ENCODE measurements at places on chromosomes 12 and 14. TPM values are rescaled to one million over a fixed set of nuclear protein-coding genes. Genes with fewer than 3 reads are reported as not detected.

The TMEM253 gene
- 0.31 TPM for total RNA-seq

DNA sequence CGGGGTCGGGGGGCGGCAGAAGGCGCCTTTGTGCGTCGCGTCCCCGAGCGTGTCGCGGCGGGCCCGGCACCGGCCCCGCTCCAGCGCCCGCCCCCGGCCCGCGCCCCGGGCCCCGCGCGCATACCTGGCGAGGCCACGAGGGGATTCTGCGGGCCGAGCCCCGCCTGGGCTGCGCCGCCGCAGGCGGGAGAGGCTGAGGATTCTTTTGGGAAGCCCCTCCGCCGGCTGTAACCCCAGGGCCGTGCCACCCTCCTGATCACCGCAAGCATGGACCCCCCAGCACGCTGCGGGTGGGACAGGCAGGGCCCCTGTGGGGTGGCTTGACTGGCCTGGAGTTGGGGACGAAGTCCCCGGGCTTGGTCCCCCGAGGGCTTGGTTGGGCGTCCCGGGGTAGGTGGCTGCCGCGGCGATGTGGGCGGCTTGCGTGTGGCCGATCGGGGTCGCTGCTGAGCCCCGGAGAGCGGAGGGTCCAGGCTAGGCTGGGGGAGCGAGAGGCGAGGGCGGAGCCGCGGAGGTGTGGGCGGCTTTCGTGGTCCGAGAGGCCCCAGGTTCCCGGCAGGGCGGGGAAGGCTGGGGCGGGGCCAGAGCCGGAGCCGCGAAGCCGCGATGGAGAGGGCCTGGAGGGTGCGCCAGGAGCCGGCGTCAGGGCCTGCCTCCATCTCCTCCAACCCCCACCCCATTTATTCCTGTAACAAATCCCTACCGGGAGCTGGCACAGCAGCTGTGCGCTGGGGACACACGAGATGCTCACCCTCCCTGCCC is 28.4 kb upstream of the GPR132 start:
- peak overlapping the region; percentile 85 for H3K27ac ChIP-seq
- H3K4me3 ChIP-seq = peak overlapping the region; percentile 71
- H3K27me3 ChIP-seq = peaks cover 13% of the 10 kb centered on the region
- no peaks in the 10 kb centered on the region for H3K36me3 ChIP-seq

- no peak overlapping the region for H3K4me3 ChIP-seq
- no peak overlapping the region for H3K27ac ChIP-seq
- peaks cover 31% of the 10 kb centered on the region for H3K27me3 ChIP-seq
- DNase-seq = no peak
- peaks cover 29% of the 10 kb centered on the region for H3K4me1 ChIP-seq
These were observed 5.9 kb downstream of the KRT86 start for GRCh38 chr12:52280319-52280795.

- no peaks in the 10 kb centered on the region for H3K36me3 ChIP-seq
- H3K27me3 ChIP-seq = no peaks in the 10 kb centered on the region
- H3K27ac ChIP-seq = no peak overlapping the region
- H3K4me3 ChIP-seq = no peak overlapping the region
These were observed 1074.1 kb downstream of the AACS start for GRCh38 chr12:126139355-126139754.

DNA sequence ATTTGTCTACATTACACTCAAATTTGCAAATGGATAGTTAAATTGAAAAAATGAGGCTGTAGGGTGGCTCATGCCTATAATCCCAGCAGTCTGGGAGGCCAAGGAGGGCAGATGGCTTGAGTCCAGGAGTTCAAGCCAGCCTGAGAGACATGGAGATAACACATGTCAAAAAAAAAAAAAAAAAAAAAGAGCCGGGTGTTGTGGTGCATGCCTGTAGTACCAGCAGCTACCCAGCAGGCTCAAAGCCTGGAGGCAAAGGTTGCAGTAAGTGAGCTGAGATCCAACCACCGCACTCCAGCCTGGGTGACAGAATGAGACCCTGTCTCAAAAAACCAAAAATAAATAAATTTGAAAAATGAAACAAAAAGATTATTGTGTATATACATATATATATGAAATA is 119.9 kb upstream of the MGAT4C start:
- no peak for DNase-seq
- no peak overlapping the region for H3K27ac ChIP-seq
- no peaks in the 10 kb centered on the region for H3K27me3 ChIP-seq
- H3K4me1 ChIP-seq = no peaks in the 10 kb centered on the region

DNA sequence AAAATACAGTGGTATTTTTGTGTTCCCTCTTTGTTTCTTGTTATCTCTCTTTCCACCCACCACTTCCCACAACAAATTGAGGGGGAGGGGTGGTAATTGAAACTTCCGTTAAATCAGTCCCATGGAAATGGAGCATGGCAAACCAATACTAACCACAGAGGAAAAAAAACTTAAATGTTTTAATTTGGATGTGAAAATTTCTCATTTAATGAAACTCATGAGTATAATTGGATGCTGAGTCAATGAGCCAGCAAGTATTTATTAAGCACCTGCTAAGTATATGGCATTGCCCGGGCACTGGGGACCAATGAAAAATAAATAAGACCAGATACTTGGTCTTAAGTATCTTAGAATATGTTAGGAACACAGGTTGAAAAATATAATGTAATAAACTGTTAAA is 147.5 kb downstream of the KCNH5 start:
- no peaks in the 10 kb centered on the region for H3K27me3 ChIP-seq
- no peak overlapping the region for H3K4me3 ChIP-seq
- no peaks in the 10 kb centered on the region for H3K36me3 ChIP-seq
- H3K4me1 ChIP-seq = no peaks in the 10 kb centered on the region

DNA sequence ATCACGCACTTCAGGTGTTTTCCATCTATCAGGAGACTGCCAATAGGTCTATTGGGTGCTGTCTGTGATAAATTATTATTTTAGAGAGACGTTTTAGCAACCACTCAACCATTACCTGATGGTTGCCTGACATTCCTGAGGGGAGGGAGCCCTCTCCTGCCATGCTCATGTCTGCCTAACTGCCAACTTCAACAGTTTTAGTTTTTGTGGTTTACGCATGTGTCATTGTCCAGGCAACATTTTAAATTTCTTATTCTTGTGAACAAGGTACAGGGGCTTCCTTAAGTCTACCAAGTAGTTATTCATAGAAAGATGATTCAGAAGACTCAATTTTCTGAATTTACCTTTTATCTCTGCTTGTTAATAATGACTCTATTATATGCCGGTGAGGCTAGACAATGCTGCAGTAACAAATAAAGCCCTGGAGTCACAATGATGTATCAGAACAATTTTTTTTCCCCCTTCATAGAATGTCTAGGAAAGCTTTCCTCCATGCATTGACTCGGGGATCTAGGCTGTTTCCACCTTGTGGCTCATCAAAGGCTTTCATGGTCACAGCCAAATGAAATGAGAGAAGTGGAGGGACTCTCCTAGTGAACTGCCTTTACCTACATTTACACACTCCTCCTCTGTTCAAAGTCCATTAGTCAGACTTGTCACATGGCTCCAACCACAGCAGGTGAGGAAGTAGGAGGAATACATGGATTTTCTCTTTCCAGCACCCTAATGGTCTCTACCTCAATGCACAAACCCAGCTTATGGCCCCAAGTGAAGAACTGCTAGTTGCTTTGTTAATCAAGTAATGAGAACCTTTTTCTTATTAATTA is 225.8 kb downstream of the CRADD start:
- H3K27ac ChIP-seq = no peak overlapping the region
- no peaks in the 10 kb centered on the region for H3K36me3 ChIP-seq
- H3K27me3 ChIP-seq = no peaks in the 10 kb centered on the region
- no peak for DNase-seq
- no peak overlapping the region for H3K4me3 ChIP-seq
- H3K4me1 ChIP-seq = no peaks in the 10 kb centered on the region

The ZNF268 gene
- 17.4 TPM for total RNA-seq

DNA sequence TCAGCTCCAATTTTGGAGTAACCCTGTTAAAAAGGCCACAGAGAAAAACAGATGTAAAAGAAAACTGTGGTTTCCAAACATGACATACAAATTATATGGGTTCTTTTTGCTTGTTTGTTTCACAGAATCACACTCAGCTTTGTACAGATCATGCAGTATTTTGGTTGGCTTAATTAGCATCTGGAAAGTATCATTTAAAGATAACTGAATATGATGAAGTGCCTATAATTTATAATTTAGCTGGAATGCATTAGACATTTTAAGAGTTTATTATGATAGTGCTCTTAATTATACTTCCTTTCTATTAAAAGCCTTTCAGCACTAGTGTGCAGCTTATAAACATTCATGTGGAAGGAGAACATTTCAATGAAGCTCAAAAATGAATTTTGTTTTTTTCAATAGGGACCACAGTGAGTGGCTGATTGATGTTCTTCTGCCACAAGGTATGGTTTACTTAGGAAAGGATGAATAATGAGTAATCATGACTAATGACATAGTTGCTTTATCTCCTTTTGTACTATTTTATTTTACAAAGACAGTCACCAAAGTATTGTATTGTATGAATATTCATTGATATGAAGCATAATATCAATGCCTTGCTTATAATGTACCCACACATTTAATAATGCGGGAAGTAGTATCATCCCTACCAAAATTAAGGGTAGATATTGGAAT is 98.3 kb downstream of the UNC79 start:
- no peaks in the 10 kb centered on the region for H3K27me3 ChIP-seq
- H3K4me1 ChIP-seq = no peaks in the 10 kb centered on the region
- H3K36me3 ChIP-seq = no peaks in the 10 kb centered on the region
- no peak overlapping the region for H3K4me3 ChIP-seq
- H3K27ac ChIP-seq = no peak overlapping the region

The PRICKLE1 gene
- 12.9 TPM for total RNA-seq
